ENCODE measurements at places on chromosomes 12 and 14.

- no peak for DNase-seq
These were observed 41.3 kb downstream of the LMO3 start for GRCh38 chr12:16564675-16565074.

DNA sequence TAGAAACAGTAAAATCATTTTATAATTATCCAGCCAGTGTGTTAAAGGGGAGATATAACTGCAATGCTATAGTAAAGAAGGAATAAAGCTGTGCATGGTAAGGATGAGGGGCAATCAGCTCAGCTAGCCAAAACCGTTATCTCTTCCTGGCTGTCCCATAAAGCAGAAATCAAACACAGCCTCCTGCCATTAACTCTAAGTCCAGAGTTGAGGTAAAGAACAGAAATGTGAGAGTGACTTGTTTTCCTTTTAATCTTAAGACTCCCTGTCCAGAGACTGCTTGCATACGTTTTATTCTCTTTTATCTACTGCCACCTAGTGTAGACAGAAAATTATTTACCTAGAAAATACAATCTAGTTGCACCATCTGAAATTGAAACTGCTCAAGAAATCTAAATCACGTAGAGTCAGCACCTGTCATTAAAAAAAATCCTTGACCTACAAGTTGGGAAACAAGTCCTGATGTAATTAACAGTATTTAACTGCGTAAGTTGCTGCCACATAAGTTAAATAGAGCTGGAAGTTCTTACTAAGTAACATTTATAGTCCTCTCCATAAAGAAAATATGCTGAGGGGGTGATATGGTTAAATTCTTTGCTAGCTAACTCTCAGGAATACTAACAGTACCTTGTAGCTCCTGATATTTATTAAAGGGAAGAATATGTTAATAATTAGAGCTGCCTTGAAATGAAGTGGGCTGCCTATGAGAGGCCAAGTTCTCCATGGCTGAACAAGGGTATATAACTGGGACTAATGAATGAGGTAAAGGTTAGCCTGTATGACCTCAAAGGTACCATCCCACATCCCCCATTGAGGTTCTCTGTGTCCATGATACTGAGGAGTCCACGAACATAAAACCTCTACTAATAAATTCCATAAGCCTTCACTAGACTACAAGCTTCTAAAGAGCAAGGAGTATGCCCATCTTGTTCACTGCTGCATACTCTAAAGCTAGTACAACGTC lies 62.7 kb downstream of the GALNT4 start:
- peak; percentile 45 for DNase-seq

DNA sequence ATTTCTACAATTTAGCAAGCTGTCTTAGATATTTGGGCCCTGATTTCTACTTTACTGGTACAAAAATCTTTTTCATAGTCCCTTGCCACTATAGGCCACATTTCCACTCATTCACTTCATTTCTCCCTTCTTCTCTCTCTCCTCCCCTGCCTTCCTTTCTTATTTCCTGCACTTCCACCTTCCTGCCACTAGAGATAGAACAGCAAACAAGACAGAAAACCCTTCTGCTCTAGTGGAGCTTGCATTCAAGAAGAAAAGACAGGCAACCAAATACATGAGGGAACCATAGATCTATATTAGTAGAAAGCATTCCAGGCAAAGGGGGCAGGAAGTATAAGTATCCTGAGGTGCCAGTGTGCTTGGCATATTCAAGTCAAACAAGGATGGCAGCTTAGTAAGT lies 623.5 kb downstream of the FLRT2 start:
- no peak for DNase-seq

DNA sequence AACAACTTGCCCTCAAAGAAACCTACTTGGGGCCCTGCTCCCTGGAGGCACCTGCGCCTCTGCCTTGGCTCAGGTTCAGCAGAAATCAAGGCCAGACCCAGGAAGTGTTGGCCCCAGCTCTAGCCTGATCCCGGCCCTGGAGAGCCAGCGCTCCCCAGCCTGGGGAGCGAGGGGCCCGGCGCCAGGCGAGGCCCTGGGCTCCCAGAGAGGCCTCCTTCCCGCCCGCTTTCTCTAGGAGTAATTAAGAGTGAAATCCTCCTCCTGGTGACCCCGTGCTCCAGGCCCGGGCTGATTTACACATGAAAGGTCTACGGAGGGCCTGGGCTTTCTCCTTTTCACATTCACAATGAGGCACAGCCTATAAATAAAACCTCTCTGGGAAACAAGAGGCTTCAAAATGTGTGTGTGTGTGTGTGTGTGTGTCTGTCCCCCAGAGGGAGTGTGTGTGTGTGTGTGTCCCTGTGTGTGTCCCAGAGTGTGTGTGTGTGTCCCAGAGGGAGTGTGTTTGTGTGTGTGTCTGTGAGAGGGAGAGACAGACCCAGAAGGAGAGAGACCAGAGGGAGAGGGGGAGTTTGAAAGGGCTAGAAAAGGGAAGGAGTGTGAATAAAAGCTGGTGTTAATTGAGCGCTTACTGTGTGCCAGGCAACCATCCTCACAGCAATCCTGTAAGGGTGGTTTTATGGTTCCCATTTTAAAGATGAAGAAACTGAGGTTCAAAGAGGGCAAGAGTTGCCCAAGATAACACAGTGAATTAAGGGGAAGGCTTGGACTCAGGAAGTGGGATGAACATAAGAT lies 23.8 kb upstream of the COX6A1 start:
- no peak for DNase-seq

GRCh38 chr12:40820794-40821484 lies 128.7 kb downstream of the CNTN1 start:
- no peak for DNase-seq

GRCh38 chr14:32256576-32256975 lies 53.5 kb upstream of the RNU6-8 start:
- no peak for DNase-seq

DNA sequence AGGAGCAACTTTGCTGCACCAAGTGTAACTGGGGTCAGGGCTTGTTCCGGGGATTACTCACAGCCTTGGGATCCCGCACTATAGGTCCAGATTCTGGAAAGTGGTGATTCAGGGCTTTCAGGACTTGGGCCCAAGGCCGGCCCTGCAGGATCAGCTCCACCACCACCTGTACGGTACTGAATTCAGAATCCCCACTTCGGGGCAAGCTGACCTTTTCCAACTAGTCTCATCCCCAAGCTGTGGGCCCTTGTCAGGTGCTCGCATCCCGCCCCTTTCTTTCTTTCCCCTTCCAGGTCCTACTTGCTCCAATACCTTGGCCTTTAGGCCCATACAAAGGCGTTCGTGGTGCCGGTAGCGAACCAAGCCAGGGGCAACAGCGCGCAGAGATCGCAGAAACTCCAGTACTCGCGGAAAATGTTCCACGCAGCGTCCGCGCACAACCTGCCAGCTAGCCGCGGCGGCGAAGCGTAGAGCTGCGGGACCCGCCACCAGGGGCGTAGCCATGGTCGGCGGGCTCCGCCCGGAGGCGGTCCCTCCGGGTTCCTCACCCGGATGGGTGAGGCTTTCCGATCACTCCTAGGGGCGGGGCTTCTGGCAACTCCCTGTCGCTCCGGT lies 487 bp downstream of the TINF2 start:
- peak; percentile 95 for DNase-seq

DNA sequence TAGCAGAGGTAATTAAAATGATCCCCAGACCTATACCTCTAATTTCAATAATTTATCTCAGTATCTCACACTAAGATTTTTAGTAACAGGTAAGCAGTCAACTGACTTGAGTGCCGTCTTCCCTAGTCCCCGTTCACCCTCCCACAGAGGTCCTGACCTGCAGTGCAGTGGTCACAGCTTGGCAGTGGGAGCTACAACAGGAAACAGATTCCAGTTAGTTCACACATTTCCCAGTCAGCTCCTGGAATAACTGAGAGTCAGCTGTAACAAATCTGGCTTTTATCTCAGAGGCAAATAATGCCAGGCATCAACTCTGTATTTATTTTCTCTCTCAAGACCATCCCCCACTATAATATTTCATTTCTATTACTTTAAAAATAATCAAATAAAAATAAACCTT lies 308.2 kb downstream of the ATP23 start:
- DNase-seq: no peak

GRCh38 chr12:84507956-84508850 lies 404.4 kb downstream of the SLC6A15 start:
- DNase-seq: no peak

DNA sequence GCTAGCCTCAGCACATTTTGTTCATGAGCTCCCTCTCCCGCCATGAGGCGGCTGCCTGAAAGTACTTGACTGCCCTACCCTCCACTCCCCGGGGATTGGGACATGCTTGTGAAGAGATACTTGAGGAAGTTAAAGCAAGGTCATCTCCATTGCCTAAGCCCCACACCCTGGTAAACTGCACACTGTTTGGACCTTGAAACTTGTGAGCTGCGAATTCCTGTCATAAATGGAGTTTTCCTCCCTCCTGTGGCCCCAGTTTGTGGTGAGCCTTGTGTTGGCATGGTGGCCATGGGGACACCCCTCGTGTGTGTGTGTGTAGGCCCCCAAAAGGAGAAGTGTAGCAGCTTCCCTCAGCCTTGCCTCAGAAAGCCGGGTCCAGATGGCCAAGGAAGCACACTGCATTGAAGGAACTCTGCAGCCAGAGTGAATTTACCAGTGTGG lies 395.5 kb downstream of the ZFP36L1 start:
- DNase-seq: no peak

GRCh38 chr12:92952394-92952793 lies 23.3 kb upstream of the EEA1 start:
- DNase-seq: no peak

DNA sequence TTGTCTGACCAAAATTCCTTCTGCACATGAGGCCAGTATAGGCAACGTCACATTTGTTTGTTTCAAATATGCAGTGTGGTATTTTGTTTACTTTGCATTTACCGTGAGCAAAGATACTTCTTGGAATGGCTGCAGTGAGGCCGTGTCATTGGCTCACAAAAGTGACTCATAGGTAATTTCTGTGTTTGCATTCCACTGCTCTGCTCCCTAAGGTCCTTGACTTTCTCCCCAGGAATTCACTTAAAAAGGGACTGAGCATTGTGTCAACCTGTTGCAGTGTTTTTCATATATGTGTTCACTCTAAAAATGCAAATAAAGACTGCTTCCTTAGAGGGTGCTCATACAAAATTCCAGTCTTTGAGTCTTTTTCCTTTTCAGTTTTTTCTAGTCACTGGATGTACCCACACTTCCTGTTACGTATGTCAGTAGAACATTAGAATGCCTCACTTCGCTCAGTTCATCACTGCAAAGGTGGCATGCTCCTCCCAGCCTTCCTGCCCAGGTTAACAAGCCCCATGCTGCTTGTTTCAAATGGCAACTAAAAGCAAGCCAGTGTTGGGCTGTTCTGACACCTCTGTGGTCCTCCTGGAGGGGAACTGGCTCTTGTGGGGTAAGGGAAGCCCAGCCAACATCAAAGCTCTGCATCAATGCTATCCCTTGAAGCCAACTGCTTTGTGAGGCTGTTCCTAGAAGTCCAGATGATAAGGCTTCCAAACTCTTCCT lies 9.1 kb downstream of the C12orf76 start:
- DNase-seq: peak; percentile 41

DNA sequence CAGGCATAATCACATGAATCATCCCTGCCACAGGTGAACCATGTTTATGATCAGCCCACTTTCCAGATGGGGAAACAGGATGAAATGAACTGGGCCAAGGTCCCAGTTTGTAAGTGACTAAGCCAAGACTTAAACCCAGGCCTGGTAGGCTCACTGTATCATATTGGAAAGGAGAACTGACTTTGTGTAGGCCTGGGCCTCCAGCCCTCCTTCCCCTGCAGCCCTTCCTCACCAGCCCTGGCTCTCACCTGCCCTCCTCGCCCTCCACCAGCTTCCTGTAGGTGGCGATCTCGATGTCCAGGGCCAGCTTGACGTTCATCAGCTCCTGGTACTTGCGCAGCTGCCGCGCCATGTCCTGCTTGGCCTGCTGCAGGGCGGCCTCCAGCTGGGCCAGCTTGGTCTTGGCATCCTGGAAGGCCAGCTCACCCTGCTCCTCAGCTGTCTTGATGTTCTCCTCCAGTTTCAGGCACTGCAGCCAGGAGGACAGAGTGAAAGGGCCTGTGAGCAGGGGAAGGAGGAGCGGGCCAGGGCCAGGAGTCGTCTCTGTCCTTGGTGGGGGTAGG lies 19.8 kb downstream of the KRT80 start:
- DNase-seq: no peak

- no peak for DNase-seq
These were observed 17.4 kb downstream of the CEP170B start for GRCh38 chr14:104882325-104882973.

DNA sequence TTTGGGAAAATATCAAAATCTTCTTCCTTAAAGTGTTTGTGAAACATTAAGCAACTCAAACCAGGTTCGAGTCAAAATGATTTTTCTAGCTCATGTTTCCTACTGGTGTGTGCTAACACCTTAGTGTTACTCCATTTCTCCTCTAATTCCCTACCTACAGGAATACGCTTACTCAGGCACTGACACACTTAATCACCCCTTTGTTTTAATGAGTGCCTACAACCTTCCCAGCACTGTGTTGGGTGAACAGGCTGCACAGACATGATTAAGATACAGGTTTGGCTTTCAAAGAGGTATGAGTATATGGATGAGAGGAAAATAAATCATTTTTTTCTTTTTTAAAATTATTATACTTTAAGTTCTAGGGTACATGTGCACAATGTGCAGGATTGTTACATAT lies 15.6 kb upstream of the PZP start:
- no peak for DNase-seq

DNA sequence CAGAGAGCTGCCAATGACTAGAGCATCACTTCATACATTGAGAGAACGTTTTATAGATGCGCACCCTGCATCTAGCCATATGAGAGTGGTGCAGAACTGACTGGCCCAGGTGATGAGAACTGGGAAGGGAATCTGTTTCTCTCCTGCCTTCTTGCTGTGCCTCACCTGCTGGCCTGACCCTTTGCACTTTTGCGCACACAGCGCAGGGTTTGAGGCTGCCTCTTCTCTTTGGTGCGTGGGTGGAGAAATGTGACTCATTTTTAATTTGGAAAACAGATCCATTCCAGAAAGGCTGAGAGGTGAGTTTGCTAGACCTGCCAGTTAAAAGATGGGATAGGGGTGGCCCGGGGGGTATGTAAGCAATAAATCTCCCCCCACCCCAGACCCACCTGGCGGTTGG lies 453 bp upstream of the ESRRB start:
- no peak for DNase-seq

GRCh38 chr12:4908684-4909409 lies 858 bp upstream of the KCNA1 start:
- no peak for DNase-seq

- no peak for DNase-seq
These were observed 136.3 kb upstream of the PRICKLE1 start for GRCh38 chr12:42725809-42726208.

DNA sequence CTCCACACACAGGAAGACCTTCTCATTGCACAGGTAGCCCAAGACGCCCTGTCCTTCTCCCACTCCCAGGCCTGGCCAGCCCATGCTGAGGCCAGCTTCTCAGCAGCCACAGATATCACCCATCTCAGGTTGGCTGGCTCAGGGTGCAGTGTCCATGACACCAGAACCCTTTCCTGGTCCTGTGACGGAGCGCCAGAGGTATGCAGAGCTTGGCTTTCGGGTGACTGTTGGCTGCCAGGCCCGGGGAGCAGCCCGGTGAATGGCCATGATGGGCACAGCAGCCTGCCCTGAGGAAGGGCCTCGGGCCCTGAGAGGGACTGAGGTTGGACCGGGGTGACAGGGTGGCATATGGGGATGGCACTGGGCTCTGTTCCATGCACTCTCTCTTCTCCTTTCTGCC lies 173.4 kb downstream of the TSPAN9 start:
- DNase-seq: no peak
